ENCODE measurements at places on chromosomes 7 and 10.

DNA sequence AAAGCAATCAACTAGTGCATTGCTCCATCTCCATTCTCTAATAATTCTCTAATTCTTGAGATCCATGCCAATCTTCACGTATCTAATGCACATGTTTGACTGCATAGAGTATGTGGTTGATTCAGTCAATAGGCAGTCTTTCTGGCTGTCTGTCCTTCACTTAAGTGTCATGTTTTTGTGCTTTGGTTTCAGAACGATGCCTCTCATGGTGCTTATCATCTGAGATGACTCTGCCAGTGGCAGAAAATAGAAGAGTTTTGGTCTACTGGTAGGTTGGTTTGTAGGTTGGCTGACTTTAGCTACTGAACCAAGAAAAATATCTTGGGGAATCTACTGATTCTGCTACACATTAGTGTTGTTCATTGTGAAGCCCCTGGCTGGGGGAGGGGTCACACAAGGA lies 364.2 kb downstream of the SFMBT2 start:
- DNase-seq = no peak

- peak; percentile 84 for DNase-seq
Measured at GRCh38 chr7:30974605-30975255, 11.0 kb downstream of the GHRHR start.

DNA sequence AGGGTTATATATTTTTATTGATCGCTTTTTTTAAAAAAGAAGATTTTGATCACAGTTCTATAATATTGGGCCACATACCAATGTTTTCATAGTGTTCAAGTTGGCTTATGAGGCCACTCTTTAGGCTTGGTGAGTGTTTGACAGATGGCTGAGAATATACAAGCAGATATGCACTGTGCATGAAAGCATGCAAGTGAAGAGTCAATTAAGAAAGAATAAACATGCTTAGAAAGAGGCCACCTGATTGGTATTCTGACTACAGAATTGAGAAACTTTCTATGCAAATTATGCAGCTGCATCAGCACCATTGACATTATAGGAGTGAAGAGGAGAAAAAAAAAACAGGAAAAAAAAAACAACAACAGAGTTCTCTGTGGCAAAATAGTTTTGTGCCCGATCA lies 39.9 kb downstream of the CABCOCO1 start:
- no peak for DNase-seq

- no peak for DNase-seq
Measured at GRCh38 chr10:36872702-36873393, 252.6 kb upstream of the ANKRD30A start.

DNA sequence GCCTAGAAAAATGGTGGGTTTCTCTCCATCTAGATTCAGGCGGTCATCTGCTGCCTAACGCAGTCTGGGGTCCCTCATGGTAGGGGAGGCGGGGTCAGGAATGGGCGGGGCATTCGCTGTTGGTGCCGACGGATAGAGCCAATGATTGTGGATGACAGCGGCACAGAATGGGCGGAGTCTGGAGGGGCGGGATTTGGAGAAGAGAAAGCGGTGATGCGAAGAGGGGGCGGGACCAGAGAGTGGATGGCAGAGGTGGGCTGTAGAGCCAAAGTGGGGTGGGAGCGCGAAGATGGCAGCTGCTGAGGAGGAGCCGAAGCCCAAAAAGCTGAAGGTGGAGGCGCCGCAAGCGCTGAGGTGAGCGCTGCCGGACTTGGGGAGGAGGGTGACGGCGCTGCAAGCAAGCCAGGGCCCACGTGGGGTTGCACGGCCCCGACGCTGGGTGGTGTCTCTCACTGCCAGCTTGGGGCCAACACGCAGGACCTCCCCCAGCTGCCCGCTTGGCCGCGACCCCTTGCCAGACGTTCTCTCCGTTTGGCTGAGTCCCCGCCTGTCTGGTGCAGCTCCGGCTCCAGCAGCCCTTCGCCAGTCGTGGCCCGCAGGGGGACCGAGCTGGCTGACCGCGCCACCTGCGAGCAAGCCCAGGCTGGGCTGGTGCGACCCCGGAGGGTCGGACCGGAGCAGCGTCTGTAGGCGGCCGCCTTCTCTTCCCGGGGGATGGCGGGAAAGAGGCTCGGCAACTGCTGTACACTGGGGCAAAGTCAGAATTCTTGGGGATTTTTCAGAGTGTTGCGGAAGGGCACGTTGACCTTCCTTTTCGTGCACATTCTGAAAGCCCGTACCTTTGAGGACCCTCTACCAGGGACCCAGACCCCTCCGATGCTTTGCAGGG lies at the start of gene ADK:
Gene ADK, plus strand, starts transcription at position 232 of the 889 bp plus-strand sequence. Its CDS starts 58 bp downstream, at position 290.
- peak; percentile 100 for DNase-seq

DNA sequence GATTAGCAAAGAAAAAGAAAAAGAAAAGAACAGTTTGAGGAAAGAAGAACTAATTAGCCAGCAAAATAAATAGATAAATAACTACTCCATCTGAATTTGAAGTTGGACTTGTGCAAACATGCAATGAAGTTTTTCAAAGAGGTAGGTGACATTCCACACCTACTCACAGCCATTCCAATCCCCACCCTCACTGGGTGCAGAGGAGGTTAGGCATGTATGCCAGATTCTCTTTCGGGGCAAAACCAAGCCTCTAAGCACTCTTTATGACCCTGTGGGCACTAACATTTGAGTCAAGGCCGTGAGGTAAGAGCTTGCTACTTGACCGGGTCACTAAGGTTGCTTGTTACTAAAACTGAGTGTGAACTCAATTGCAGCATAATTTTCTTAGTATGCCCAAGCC lies 108.4 kb upstream of the SEMA3A start:
- DNase-seq = no peak

- DNase-seq = no peak
Measured at GRCh38 chr7:142024547-142024946, 28.9 kb downstream of the MGAM start.

DNA sequence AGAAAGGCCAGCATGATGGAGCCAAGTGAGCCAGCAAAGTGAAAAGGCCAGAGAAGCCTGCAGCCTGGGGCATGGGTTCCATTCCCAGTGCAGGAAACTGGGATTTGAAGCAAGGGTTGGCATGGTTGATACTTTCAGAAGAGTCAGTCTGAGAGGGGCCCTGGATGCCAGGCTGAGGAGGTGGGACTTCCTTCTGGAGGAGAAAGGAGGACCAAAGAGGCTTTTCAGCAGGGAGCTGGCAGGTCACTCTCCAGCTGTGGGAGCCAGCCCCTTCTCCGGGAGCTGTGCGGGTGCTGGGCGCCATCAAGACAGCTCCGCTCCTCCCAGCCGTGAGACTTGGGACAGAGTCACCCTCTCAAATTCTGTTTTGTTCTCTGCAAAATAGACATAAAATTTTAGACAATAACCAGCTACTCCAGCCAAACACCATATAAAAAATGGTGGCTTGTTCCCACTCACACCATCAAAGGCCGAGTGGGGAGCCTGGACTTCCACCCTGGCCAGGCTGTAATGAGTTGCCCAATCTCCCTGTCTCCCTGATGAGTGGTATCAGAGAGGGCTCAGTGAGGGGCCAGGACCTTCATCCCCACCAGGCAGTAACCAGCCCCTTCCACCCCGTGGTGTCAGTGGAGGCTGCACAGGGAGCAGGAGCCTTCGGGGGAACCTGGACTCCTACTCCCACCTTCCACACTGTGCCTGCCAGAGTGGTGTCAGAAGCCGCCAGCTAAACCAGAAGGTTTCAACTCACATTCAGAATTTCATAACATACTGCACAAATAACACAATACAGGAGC lies 133.6 kb upstream of the RET start:
- DNase-seq = no peak

DNA sequence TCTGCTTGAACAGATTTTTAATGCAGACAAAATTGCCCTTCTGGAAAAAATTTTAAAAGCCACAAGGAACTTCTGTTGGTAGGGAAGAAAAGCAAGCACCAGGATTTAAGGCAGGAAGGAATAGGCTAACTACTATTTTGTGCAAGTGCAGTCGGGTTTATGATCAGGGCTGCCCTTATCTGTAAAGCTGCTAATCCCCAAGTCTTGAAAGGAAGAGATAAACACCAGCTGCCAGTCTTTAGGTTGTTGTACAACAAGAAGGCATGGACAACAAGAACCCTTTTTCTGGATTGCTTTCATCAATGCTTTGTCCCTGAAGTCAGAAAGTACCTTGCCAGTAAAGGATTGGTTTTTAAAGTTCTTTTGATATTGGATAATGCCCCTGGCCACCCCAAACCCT lies 40.7 kb downstream of the RALA start:
- no peak for DNase-seq
